Lower leg skin (tissue), 4 donors: ENCODE measurements at places on chromosomes 3 and 15. TPM values are rescaled to one million over a fixed set of nuclear protein-coding genes. Genes with fewer than 3 reads are reported as not detected.

- no peak for DNase-seq
These were observed 72.9 kb downstream of the CD200 start for GRCh38 chr3:112405845-112406244.

Gene LRRN1
- 8.5 TPM for total RNA-seq

GRCh38 chr3:126170073-126170777 is 10.2 kb downstream of the ALDH1L1 start:
- DNase-seq: no peak

Gene GRM2
- 0.49 TPM for total RNA-seq

- no peak for DNase-seq
These were observed 2.1 kb downstream of the MAGI1 start for GRCh38 chr3:66036586-66037148.

Gene EOMES
- total RNA-seq: not detected

DNA sequence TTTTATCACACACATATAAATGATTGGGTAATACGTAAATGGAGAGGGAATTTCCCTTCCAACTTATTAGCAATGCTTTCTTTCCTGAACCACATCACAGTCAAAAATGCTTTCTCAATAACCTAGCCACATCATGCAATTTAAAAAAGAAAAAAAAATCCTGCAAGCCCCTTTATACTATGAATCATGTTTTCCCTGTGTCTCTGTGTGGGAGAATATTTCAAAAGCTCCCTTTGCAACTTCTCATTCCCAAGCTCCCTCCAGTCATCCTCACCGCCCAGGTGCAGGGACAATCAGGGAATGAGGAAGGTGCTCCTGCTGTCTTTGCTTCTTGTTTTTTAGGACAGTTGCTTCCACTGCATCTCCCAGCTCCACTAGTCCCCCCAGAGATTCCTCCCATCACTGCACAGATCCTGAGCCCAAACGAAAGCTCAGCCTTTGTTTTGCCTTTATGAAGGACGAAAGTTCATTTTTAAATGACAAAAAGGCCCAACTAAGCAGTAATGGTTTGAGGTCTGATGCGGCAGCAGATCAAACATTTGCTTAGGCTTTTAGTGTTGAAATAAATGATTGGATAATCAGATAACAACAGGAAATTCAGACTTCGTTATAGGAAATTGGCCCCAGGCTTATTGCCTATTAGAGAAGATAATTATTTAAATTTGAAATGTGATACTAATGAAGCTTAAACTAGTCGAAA is 47.8 kb upstream of the ADGRG7 start:
- no peak for DNase-seq

Gene TRPM7
- total RNA-seq: 34.5 TPM

DNA sequence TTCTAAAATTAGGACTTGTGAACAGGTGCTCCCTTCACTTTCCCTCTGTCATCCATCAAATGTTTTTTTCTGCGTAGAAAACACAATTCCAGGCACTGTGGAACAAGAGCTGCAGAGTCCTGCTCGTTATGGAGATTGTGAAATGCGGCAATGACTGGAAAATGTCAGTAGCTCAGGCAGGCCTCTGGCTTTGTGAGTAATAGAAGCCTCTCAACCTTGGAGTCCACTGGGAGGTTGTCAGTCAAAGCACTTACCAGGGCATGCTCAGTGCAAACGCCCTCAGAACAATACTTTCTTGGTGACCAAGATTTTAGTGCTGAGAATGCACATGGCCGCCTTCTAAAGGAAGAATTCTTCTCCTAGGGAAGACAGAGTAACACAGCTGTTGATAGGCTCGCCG is 26.7 kb upstream of the MED12L start:
- DNase-seq: no peak

Gene EMC7
- 46.8 TPM for total RNA-seq

Gene NR2F2
- total RNA-seq: 3.9 TPM

- no peak for DNase-seq
These were observed 84.6 kb upstream of the ARHGEF3 start for GRCh38 chr3:56886314-56886713.

DNA sequence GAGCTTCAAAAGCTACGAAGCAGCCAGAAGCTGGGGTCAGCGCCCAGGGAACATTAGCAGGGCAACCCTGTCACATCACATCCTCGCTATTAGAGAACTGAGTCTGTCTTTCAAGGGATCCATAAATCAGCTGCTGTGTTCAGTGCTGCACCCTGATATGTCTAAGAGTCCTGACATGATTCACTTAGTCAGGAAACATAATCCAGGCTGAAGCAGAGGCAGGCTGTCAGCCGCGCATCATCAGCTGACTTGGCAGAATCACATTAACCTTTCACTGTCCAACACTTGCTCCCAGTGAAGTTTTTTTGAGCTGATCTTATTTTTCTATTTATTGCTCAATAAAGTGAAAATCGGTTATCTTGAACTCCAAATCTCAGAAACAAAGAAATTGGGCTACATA is 23.5 kb downstream of the MYH15 start:
- no peak for DNase-seq

DNA sequence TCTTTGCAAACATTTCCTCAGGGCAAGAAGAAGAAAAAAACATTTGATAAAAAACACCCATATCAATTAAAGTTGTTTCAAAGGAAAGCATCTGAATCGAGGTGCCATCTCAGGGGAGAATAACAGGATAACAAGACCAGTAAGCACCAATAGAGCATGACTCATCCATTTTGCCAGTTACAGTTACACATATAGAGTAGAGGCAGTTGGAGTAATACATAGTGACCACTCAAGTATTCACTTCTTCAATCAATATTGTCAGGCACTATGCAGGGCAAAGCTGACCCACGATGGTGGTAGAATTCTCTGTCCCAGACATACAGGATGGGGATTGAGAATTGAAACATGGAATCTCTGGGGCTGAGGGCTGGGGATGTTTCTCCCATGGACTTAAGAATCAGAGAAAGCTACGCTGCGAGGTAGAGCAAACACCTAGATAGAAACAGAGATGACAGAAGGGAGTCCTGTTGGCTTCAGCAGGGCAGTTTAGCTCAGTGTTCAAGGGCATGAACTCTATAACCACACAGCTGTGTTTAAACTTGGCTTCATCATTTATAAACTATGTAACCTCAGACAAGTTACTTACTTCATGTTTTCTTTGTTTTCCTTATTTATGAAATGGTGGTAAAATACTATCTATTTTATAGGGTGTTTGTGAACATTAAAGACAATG is 186.4 kb upstream of the NANOGP8 start:
- no peak for DNase-seq

Gene IL5RA
- 0.10 TPM for total RNA-seq

DNA sequence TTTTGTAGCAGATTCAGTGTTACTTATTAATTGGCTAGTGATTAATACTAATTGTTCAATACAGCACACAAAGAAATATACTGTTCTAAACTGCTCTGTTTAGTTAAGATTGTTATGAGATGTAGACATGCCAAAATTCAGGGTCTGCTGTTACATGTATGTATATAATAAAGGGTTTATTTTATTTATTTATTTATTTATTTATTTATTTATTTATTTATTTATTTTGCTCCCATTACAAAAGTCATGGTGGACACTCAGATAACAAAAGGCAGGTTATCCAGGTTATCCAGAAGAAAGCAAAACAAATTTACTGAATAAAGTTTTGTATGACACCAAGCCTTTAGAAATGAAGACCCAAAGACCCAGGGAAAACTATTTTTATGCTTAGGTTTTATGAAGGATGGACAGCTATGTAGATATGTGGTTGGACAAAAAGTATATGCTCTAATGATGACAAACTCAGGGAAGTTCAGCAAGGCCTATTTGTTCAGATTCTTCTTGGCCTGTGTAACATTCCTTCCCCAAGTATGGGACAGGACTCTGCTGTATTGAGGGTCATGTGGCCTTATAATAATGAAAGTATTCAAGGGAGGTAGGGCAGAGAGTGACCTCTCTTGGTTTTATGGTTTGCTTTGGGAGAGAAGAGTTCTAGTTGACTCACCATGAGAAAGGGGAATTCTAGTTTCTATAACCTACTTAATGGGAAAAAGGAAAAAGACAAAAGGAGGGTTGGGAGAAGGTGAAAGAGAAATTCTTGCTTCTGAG is 1056.8 kb downstream of the ROBO2 start:
- no peak for DNase-seq

Gene ZIC1
- 2.9 TPM for total RNA-seq

Gene GOLGA8S
- not detected for total RNA-seq

Gene CLDN18
- not detected for total RNA-seq

DNA sequence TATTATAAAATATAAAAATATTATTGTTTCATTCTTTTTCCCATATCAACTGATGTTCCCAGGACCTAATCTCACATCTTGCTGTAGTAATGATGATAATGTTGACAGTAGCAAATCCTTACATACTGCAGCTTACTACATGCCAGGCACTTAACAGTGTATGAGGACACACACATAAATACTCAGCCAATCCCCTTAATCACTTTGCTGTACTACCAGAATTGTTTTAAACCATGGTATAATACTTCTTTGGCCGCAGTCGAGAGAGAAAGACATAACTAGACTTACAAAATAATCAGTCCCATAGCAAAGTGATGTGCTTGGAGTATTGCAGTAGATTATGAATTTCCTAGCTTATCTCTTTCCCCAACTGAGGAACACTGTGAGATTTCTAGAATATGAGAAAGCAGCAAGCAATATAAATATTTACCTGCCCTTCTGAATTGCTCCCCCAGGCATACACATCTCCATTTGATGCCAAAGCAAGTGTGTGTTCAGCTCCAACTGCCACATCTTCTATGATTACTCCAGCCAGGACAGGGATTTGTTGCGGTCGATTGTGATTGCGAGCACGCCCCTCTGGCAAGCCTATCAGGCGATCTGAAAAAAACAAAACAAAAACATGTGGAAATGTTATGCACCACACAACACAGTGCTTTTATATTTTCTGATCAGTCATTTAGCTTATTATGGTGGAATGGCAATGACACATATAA is 33.0 kb downstream of the FBXL22 start:
- DNase-seq: no peak

GRCh38 chr15:58087871-58088270 is 22.4 kb upstream of the ALDH1A2 start:
- DNase-seq: no peak

GRCh38 chr3:124056846-124057245 is 64.9 kb upstream of the ROPN1 start:
- DNase-seq: no peak

DNA sequence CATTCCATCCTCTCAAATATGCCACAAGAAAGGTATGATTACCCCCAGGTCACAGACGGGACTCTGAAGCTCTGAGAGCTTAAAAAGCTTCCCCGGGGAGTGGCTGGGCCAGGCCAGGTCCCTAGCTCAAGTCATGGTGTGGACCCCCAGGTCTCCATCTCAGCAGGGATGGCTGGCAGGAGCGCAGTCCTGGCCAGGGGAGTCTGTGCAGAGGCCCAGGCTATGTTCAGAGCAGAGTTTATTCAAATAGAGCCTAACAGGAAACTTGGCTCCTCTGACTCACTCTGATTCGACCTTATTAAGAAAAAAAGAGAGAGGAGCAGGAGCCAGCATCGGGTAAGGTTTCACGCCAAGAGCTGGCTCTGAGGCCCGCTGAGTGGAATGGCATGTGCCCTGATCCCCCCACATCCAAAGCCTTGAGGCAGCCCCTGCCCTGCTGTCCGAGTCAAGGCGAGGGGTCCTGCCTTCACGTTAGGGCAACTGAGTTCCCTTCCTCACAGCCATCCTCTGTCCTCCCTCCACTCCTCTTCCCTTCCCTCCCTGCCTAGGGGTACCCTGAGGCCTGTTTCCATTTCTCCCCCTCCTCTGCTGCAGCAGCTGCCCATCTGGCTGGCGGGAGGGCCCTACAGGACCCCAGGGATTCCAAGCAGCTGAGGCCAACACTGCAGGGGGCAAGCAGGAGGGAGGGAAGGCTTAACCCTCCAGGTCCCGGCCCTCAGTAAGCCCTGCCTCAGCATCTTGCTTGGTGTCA is 1.9 kb upstream of the LOXL1 start:
- no peak for DNase-seq

Gene NUDT16
- total RNA-seq: 10.9 TPM

DNA sequence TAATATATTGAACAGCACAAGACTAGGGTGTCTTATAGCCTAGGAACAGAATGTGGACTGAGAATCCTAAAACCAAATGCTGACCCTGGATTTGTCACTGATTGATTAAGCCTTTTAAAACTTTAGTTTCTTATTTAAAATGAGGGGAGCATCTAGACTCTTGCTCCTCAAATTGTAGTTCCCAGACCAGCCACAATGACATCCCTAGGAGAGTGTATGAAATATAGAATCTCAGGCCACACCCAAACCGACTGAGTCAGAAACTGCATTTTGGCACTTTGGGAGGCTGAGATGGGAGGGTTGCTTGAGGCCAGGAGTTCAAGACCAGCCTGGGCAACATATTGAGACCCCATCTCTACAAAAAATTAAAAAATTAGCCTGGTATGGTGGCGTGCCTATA is 287.8 kb upstream of the UMPS start:
- DNase-seq: no peak

GRCh38 chr15:63203451-63204090 is 14.2 kb downstream of the RAB8B start:
- DNase-seq: no peak

DNA sequence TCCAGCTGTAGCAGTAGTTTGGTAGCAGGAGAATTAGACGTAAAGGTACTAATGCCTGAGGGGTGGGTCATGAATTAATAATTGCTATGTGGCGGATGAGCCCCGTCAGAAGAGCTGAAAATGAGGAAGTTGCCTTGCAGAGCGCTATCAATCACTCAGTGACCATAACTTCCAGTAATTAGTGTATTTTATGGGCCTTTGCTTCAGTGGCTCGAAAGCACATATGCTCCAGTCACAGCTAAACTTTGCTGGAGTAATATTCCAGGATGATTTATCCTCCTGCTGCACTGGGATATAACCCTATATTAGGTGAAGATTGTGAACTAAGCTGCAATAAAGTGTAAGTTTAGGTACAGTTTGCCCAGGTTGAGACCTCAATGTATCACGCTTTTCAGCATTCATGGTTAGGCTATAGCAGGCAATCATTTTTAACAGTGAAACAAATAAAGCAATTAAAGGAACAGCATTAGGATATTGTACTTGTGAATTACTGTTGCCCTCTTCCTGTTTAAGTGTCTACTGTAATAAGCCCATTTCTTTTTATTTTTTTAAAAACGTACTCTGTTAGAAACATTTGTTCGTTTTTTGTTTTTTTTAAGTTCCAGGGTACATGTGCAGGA is 104.6 kb upstream of the SKOR1 start:
- no peak for DNase-seq

GRCh38 chr3:188202358-188203138 is 48.6 kb downstream of the LPP start:
- no peak for DNase-seq

DNA sequence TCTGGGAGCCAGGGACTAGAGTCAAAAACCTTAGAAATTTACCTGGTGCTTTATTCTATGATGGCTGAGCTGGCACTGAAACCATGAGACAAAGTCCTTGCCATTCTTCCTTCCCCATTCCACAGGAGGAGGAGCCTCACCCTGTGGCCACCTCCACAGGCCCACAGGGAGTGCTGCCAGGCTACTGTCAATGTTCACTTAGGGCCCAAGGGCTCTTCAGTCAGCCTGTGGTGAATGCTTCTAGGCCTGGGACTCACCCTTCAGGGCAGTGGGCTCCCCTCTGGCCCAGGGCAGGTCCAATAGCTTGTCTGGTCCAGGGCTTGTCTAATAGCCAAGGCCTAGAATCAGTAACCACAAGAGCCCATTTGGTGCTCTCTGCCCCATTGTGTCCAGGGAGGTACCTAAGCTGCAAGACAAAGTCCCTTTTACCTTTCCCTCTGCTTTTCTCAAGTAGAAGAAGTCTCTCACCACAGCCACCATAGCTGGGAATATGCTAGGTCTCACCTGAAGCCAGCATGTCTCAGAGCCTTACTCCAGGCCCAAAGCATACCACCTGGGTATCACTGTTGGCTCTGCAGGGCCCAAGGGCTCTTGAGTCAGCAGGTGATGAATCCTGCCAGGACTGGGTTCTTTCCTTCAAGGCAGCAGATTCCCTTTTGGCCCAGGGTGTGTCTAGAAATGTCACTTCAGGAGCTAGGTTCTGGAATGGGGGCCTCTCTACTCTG is 61.8 kb upstream of the CHRNB4 start:
- peak; percentile 37 for DNase-seq
